GM12864 (cell line): ENCODE measurements at places on chromosomes 2 and 18.

DNA sequence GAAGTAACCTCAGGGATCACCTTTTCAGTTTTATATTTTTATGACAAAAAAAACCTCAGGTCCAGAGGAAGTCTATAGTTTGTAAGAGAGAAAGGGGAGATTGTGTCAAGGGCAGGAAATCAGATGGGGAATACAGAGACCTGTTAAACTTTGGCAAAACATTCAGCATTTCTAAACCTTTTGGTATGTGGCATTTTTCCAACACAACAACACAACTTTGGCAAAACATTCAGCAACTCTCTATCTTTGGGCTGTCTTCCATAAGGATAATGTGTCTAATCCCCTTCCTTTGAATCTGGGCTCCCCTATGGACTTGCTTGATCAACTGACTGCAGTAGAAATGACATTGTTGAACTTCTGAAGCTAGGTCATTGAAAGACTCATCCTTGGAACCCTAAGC is 220.6 kb upstream of the CCDC68 start:
- DNase-seq = no peak

GRCh38 chr18:40949114-40949950 is 1005.7 kb upstream of the PIK3C3 start:
- no peak for DNase-seq

- DNase-seq = peak; percentile 94
These were observed 55.1 kb upstream of the MAP4K3 start for GRCh38 chr2:39492095-39492590.

- DNase-seq = no peak
These were observed 28.0 kb downstream of the CD28 start for GRCh38 chr2:203734276-203734983.

DNA sequence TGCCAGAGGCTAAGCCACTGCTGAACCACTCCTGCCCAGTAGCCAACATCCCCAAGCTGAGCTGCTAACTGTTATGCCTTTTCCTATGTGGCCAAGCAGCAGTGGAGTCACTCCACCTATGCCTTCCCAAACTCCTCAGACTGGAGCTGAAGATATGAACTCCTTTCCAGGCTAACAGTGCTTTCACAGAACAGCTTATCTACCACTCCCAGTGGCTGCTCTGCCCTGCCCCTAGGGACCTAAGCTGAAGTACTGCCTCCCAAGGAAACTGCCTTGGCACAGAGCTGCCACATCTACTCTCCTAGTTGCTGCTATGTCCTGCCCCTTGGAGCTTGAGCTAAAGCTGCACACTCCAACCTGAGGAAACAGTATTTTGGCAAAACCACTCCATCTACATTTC is 275.9 kb downstream of the RBM43 start:
- DNase-seq = no peak

- DNase-seq = no peak
These were observed 141.7 kb downstream of the RBMS1 start for GRCh38 chr2:160351956-160352355.

DNA sequence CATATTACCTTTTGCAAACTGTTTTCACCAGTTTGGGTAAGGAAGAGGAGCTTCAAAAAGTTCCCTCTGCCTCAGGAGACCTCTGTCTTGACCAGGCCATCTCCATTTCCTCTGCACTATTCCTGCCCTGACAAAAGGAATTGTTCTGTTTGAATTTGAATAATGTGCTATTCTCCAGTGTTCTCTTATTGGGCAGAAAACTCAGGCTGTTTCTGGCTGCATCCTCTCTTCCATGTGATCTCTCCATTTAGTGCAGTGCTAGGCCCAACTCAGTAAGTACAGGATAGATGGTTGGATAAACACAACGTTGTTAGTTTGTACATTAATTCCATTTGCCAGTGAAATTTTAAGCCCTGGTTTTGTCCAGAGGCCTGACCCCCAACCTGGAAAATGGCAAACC is 102.2 kb upstream of the CELF4 start:
- no peak for DNase-seq

GRCh38 chr2:207296265-207296948 is 130.7 kb upstream of the KLF7 start:
- DNase-seq = no peak

DNA sequence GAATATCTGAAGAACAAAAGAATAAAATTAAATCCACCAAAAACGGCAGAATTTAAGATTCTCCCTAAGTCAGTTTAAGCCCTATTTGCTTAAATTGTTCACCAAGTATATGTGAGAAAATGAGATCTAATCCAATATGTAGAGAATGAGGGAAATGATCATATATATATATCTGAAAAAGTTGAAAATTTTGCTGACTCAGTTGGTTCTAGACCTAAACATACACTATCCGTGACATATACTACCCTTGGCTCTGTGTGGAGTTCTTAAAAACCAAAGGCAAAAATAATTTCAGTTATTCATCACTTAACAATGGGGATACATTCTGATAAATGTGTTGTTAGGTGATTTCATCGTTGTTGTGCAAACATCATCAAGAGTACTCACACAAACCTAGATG is 7.3 kb downstream of the SS18 start:
- no peak for DNase-seq

DNA sequence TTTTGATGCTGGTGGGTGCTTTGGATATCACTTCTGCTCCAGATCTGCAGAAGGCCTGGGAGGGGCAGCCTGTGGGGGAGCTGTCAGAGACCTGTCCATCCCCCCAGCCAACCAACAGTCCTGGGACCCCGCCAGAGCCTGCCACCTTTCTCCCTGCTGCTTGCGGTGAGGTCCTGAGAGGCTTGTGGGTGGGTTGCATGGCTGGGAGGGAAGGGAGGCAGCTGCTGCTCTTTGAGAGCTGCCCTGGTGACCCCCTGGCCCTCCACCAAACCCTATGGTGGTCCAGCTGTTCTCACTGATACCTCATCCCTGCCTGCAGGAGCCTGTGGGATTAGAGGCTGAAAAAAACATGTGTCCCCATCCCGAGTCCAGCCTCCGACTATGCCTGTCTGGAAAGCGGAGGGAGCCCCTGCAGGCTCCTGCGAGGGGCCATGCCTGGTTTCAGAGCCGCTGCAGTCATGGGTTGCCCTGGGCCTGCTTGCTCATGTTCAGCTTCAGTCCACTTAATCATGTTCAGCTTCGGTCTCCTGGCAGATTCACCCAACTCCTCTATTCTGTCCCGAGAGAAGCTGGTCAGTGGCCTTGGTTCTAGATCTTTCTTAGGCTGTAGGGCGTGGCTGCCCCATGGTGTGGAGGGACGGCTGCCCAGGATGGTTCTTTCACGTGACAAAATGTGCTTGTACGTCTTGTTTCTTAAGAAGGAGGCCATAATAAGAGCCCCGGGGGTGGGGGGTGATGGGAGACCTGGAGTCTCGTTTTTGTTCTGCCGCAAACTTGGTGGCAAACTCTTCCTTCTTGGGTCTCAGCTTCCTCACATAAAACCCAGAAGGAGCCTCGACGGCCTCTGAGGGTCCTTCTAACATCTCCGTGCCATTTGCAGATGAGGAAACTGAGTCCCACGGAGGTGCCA is 98.5 kb downstream of the CTIF start:
- no peak for DNase-seq

DNA sequence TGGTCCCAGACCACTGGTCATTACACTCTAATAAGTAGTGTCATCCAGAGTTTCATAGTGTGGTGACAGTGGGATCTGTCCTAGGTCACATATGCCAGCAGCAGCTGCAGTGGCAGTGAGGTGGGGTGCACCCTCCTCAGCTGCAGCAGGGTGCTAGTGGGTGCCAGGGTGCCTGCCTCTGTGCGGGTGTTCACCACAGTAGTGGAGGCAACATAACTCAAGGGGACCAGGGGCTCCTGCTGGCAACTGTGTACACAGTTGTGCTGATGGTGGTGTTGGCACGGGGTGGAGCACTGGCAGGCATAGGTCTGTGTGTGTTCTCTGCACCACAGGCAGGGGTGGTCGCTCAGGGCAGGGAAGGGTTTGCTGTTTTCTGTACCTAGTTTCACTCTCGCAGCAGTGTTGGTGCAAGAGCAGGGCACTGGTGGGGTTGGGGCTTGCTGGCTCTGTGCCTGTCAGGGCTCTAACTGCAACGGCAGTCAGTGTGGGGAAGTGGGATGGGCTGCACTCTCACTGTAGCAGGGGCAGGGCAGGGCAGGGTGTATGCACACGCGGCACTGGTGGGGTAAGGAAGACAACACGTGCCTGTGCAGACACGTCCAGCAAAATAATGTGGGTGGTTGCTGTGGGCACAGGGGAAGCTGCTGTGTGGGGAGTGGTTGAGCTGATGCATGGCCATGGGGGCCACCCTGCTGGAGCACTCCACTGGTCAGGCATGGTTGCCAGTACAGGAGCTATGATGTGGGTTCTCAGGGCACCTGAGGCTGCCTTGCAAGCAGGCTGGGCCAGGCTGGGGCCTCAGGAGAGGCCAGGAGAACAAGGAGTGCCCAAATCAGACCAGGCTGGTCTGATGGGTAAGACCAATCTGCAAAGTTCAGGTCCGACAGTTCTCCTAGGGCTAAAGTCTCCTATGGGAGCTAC is 226.6 kb downstream of the MEIS1 start:
- no peak for DNase-seq

DNA sequence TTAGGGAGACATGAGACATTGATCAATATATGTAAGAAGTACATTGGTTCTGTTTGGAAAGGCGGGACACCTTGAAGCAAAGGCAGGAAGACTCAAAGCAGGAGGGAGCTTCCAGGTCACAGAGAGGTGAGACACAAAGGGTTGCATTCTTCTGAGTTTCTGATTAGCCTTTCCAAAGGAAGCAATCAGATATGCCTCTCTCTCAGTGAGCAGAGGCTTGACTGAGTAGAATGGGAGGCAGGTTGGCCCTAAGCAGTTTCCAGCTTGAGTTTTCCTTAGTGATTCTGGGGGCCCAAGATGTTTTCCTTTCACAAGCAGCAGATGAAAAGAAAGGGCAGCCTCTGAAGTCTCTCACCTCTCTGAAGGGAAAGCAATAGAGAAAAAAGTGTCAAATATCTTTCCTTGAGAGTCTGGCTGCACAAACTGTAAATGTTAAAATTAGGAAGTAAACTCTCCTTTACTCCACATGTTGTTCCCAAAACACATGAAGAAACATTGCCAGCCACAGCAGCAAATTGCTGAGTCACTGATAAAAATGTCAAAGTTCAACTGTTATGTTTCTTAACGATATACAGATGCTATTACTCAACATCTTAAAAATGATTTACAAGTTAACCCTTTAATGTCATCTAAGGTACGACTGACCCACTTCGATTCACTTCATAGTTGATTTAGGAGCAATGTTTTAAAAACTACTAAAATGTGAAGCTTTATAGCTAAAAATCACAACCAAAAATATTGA is 40.3 kb downstream of the CYB5A start:
- no peak for DNase-seq

- no peak for DNase-seq
These were observed 58.9 kb upstream of the STON1 start for GRCh38 chr2:48471048-48471474.

GRCh38 chr2:19971691-19972090 is 18.2 kb downstream of the WDR35 start:
- DNase-seq = no peak

DNA sequence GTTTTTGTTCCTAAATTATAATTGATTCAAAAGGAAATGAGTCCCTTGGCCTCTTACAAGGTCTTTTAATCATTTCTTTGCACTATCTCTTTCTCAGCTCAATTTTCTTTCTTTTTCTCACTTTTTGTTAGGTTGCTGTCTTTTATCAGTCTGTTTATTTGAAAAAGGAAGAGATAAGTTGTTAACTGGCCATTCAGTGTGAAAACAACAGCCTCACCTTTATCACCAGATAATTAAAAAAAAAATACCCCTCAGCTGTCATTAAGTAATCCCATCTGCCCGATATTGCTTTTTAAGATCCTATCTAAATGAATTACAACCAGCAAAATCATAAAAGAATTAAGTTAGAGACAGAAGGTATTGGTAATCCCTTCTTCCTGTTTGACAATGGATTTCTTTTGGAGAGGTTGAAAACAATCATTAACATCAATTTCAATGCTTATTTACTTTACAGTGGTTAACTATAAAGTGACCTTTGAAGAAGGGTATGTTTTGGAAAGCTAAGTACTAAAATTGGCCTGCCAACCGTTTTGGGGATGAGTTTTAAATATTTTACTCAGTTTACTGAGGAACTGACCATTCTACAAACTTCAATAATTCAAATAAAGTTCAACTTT is 104.9 kb downstream of the TGIF1 start:
- no peak for DNase-seq

DNA sequence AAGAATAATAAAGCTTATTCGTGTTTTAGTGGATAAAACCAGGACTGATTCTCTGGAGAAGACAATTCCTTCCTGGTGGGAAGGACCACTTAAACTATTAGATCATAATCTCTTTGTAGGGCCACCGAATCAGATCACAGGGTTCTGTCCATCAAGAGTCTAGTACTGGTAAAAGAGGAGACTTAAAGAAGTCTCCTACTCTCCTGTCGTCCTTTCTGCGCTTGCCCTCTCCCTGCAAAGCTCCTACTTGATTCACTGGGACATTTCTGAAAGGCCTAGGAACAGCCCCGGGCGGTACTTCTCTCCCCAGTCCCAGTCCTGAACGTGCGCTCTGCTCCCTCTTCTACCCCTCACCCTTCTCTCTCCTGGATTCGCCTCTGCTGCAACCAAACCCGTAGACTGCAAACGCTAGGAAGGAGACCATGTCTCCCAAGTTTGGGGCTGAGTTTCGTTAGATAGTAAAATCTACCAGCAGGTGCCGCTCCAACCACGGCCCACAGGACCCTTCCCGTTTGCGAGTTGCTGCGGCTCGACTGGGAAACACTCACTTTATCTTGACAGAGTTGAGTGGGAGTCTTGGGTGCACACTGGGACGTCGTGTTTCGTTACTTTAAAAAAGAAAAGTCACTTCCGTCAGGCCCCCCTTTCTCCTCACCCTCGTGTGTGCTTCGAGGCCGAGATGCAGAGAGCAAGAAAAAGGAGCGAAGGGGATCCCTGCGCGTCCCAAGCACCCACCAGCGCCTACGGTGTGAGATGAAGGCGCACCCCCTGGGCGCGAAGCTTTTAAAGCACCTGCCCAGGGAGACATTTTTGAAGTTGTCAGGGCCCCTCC is 923 bp downstream of the FIGLA start:
- no peak for DNase-seq

- no peak for DNase-seq
These were observed 84.1 kb downstream of the R3HDM1 start for GRCh38 chr2:135615404-135615803.
